ENCODE measurements at places on chromosomes 11 and 22. TPM values are rescaled to one million over a fixed set of nuclear protein-coding genes. Genes with fewer than 3 reads are reported as not detected.

The MRPL21 gene
- total RNA-seq: 45.7 TPM

The CHCHD10 gene
- 116 TPM for total RNA-seq

The POLR2F gene
- 43.8 TPM for total RNA-seq

The CWF19L2 gene
- total RNA-seq: 20.0 TPM

The MS4A2 gene
- total RNA-seq: 0.26 TPM

The TMEM86A gene
- 5.6 TPM for total RNA-seq

The TCN1 gene
- not detected for total RNA-seq

The GUCY1A2 gene
- total RNA-seq: 4.4 TPM

The SLC6A5 gene
- not detected for total RNA-seq

The LIF gene
- 1.3 TPM for total RNA-seq
